Hematopoietic multipotent progenitor cell treated with erythropoietin and hydrocortisone succinate and interleukin-3 and kit ligand, for 15 days (in vitro differentiated cells): ENCODE measurements at places on chromosomes 4 and X.

DNA sequence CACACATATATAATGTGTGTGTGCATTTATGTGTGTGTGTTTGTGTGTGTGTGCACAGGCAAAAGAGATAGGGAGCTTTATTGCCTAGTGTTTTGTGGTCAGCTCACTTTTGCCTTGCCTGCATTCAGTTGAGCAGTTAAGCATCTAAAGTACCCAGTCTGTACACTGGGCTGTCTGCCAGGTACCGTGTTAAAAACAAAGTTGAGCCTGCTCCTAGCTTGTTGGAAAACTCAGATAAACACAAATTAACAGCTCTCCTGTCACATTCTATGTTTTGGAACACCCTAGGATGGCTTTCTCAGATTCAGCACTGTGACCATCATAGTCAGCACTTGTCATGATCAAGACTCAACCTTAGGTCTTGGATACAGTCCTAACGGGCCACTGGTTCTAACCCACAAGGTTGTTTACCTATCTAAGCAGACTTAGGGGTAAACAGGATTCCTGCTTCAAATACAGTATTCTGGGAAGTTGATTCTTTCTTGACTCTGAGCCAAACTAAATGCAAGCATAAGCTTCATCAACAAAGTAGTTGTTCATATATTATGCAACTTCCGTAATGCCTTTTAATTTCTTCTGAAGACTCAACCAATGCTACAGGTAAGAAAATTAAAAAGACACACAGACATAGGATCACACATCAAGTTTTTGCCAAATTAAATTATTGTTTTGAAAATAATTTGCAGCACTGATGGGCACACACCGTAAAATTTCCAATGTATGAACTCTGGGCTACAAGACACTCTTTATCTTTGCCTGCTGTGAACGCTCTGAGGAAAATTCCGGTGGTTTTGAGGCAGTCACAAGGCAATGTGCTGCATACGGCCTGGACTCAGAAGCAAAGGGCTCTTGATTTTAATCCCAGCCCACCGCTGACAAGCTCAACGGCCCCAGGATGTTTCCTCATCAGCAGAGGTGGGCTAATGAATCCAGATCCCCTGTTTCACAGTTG, 11.3 kb upstream of the CD99 start:
- no peak for DNase-seq

GRCh38 chr4:41213625-41214135, 662 bp downstream of the APBB2 start:
- DNase-seq: no peak

- DNase-seq: no peak
These were observed 1.4 kb downstream of the HELT start for GRCh38 chr4:185019456-185020292.

GRCh38 chr4:55568905-55569504, 22.3 kb upstream of the CLOCK start:
- no peak for DNase-seq

GRCh38 chrX:102708900-102709299, 3.3 kb upstream of the GPRASP2 start:
- DNase-seq: no peak

- no peak for DNase-seq
These were observed 160.6 kb downstream of the EFNB1 start for GRCh38 chrX:68989456-68989855.

DNA sequence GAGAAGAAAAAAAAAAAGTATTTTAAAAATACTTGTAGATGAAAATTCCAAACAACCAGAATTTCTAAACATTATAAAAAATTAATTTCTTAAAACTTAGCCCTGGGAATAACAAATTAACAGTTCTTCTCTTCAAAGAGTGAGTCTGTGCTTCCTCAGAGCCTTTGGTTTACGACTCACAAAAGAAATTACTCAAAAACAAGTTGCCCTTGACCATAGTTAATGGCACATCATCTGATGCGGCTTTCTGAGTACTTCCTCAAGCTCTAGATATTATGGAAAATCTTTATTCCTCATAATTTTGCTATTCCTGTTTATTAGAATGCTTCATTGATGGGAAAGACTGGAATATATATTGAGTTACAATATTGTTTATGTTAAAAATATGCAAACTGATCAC, 23.7 kb downstream of the TAPT1 start:
- no peak for DNase-seq

DNA sequence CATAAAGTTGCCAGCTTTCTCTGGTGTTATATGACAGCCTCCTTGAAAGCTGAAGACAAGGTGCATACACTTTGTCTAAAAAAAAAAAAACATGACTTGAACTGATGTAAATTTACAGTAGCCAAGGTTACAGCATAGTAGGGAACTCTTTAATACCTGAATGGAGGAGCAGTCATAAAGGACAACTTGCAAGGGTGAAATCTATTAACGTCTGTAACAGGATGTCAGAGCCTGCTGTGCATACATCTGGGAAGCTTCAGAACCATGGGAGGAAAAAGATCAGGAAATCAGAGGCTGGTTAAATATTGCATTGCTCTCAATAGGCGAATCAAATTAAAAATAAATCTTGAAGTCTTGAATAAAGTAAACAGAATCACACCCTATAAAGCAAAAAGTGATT, 484.0 kb upstream of the CTSO start:
- DNase-seq: no peak

- DNase-seq: no peak
These were observed 540.3 kb upstream of the GALNT7 start for GRCh38 chr4:172628263-172628662.

DNA sequence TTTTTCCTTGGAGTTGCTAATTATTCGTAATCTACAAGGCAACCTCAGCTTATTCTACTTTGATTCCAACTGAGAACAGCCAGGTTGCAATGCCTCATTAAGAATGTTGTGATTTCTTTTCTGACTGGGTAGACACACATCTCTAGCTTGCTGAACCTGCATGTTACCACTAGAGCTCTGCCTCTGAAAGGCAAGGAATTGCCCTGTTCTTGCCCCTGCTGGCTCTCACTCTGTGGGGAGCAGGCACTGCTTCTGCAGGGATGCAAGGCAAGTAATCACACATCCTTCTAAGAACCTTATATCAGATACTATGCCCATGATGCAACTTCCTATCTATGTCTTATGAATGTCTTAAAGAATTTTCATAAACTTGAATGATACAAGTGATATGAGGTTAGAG, 503.2 kb downstream of the PACRGL start:
- DNase-seq: no peak

- DNase-seq: no peak
These were observed 18.0 kb upstream of the METAP1 start for GRCh38 chr4:98977557-98977956.

DNA sequence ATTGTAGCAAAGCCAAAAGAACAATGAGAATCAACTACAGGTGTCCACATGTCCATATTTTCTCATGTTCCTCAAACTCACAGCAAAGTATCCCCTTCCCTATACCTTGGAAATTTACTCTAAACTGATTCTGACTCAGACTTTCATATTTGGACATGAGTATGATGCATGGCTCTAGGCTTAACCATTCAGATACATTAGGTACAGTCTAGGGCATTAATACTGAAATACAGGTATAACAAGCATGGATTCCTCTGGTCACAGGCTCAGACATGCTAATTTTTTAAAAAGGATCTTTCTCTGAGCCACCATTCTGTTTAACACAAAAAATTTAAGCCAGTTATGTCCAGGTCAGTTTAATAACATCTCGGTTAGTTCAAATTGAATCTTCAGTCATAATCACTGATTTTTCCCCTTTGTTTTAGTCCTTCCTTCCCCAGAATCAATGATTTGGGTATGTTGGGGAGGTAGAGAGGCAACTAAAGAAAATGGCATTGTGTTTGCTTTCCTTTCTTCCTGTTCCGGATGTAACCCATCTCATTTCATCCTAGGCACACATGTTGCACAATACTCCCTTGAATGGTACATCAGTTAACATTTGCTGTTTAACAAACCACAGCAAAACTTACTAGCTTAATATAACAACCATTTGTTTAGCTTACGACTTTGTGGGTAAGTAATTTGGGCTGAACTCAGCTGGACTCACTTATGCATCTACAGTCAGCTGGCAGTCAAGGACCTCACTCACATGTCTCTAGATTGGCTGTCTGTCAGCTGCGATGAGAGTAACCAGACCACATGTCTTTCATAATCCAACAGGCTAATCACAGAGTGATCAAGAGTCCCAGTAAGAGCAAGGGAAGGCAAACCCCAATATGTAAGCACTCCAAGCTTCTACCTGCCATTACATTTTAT, 75.3 kb upstream of the GRIA3 start:
- DNase-seq: no peak

GRCh38 chrX:130109429-130110378, 593 bp downstream of the ELF4 start:
- no peak for DNase-seq

DNA sequence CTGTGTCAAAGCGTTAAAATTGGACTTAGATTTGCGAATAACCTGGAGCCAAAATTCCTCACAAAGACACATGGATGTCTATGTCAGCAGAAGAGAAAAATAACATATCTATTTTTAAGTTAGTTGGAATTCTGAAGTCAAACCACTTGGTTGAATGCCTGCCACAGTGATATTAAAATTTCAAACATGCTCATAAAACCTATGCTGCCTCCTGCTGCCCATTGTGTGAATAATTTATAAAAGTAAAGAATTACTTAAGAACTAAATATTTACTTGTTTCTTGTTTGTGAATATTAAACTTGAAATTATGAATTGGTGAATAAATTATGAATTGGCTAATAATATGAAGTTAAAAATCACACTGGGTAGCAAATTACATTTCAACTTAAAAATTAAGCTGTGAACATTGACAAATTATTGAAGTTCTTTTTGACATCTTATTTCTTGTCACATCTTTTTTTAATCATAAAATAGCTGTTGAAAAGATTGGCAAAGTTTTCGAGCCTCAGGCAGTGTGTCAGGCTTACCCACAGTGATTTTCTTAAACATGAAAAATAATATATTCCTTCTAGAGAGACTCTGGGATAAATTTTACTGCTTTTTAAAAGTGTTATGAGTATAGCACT, 35.4 kb downstream of the FABP2 start:
- DNase-seq: peak; percentile 60
